ENCODE measurements at places on chromosomes 2 and 18.

DNA sequence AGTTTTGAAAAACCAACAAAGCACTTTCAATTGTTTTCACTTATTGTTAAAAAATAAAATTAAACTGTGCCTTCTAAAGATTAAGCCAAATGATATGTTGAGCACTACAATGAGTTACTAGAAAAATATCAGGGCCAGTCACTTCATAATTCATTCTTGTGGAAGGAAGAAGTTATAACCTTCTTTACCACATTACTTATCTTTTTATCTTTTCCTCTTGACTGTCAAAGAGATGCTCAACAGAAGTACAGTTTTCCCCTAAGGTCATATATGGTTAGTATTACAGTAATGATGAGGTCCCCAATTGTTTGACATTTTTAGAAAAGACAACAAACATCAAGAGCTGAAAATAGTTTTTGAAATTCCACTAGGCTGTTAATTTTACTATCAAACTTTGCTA, 9.4 kb downstream of the PELI1 start:
- DNase-seq, result no peak

DNA sequence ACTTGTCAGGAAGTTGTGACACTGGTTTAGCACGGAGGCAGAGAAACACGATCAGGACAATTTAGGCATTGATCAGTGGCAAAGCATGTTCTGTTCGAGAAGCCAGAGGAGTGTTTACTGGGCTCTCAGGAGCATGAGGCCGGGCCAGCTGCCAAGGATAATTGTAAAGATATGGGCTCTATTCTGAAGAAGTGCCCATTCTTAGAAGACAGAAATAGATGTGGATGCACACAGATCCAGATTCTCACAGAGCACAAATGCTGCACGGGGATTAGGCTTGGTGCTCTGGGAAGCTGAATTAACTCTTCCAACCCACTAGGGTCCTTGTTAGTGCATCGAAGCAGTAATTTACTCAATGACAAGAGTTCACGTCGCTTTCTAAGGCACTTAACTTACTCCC, 16.2 kb downstream of the AFF3 start:
- peak; percentile 67 for DNase-seq

- DNase-seq, result no peak
Observed at GRCh38 chr18:23938901-23939341, 75.6 kb upstream of the TTC39C start.

DNA sequence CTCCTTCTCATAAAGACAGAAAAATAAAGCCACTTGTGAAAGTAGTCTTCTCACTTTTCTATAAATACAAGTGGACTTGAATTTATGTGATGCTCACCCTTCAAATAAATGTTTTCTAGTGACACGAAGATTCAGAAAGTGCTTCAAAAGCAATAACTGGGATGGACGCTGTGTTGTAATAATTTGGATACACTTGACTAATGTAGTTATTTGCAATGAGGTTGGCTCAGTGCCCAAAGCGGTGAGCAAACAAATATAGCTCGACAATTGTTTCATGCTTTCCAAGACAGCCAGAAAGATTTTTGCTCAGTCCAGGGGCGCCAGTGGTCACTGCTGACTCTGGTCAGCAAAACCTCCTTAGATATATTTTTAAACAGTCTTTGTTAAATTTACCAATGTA, 278.6 kb upstream of the KLHL14 start:
- DNase-seq, result peak; percentile 1

DNA sequence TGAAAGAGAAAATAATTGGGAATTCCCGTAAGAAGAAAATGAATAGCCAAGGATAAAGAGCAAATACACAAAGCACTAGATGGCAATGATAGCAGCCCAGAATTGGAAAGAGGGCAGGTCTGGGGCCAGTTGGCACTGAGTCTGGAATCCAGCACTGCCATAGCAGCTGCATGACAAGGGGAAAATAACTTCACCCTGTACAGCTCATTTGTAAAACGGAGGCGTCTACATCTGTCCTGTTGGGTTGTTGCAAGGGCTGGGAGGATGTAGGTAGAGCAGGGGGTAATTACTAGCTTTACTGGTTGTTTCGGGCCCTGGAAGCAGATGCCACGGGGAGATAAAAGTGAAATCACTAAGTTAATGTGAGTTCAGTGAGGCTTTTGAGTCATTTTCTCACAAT, 110.0 kb upstream of the RASGRP3 start:
- no peak for DNase-seq

DNA sequence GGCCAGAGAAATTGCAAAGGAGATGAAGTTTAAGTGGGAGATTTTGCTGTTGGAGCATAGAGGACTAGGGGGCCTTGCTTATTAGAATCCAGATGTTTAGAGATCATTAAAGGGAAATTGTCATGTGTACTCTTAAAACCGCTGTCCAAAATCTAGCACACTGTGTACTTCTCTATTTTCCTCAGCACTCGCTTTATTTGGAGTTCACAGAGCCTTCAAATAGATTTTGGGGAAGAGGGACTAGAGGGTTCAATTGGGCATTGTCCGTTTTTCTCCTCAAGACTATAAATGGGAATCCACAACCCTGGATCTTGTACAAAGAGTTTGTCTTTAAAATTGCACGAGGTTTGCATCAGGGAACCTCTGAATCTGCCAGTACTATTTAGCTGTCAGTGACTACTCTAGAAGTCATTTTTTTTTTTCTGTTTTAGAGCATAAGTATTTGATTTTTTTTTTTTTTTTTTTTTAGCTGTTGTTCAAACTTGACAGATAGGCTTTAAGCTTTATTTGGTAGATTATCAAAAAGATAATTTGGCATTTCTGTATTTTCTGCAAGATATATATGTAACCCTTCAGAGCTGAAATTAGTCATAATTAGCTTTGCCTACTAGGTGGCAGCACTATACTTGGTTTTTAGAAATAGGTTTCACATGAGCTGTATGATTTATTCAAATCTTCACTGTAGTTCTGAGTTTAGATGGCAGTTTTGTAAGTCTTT, 14.2 kb downstream of the PMS1 start:
- peak; percentile 58 for DNase-seq

GRCh38 chr2:71748227-71748626, 294.9 kb downstream of the DYSF start:
- no peak for DNase-seq

DNA sequence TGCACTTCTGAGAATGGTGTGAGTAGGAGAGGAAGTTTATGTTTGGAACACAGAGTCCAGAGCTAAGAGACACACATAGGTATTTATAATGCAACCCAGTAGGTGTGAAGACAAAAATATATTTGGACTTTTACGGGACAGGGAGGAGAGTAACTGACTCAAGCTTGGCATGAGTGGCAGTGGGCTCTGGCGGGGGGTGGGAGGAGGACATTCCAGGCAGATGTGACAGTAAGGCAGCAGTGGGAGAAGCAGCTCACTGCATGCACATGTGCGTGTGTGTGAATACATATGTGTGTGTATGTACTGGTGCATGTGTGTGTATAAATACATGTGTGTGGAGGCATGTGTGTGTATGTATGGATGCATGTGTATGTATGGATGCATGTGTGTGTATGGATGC, 51.4 kb downstream of the DCDC2C start:
- no peak for DNase-seq

DNA sequence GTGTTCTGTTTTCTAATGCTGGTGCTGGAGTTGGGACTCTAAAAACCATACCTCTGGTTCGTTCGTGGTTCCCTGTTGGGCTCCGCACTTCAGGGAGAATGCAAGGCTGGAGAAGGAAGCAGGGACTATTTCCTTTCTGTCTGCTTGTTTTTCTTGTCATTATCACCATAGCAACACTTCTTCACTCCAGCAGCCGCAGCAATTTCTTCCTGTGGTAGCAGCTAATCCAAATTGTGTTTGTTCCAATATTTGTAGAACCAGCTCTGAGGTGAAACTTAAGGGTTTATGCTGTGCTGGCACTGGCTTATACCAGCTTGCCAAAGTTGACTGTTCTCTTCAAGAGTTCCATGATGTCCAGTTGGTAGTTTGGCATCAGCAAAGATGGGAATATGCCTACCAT, 301.4 kb upstream of the SYT4 start:
- DNase-seq, result no peak

GRCh38 chr2:212990697-212991096, 160.7 kb downstream of the IKZF2 start:
- DNase-seq, result no peak

DNA sequence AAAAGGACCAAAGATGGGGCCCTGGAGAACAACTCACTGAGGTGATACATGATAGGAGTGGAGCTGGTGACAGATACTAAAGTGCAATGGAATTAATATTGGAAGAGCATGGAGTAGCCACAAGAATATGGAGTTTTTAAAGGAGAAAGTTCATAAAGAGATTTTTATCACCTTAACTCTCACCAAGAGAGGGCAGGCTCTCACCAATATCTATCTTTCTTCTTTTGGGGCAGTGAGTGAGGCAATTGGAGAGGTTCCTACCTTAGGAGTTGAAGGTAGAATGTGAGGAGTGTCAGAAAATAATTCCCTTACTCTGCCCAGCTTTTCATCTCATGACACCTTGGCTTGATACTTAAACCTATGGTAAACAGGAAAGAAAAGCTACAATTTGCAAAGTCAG, 233.7 kb upstream of the CWC22 start:
- no peak for DNase-seq

- DNase-seq, result peak; percentile 55
Observed at GRCh38 chr2:18209934-18210639, 331.6 kb downstream of the KCNS3 start.

DNA sequence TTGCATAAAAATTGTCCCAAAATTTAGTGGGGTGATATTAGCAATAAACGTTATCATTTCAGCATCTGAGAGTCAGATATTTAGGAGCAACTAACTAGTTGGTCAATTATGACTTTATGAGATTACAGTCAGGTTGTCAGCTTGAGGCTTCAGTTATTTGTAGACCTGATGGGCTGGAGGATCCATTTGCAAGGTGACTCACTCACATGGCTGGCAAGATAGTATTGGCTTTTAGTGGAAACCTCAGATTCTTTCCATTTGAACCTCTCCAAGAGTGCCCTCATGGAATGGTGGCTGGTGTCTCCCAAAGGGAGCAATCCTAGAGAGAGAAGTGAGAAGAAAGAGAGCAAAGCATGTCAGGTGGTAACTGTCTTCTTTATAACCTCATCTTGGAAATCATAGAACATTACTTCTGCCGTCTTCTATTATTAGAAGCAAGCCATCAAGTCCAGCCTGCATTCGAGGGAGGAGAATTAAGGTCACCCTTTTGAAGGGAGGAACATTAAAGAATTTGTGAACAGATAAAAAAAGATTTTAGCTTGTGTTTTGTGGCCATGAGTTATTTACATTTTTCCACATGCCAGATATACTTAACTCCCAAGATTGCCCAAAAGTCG, 92.5 kb downstream of the HAUS1 start:
- no peak for DNase-seq

DNA sequence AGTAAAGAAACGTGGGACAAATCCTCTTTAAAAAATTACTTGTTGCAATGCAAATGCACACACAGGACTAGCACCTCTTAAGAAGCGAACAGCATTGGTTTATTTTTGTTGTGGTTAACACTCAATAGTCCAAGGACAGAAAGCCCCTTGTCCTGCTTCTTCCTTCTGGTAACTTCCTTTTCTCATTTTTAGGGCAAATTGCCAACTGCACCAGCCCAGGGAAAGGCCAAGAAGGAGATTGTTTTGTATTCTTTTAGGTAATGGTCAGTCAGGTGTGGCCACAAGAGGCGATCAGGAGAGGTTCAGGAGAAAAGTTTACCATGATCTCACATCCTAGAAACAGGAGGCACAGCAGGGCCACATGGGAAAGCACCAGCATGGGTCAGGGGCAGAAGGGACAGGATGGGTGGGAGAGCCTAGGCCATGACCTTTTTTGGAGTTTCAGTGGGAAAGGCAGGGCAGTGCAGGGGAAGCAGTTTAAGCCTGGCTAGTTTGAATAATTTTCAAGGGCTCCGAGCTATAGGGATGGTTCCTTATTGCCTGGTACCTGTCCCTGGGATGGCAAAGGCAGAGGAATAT, 73.0 kb downstream of the CHRNA1 start:
- DNase-seq, result no peak

DNA sequence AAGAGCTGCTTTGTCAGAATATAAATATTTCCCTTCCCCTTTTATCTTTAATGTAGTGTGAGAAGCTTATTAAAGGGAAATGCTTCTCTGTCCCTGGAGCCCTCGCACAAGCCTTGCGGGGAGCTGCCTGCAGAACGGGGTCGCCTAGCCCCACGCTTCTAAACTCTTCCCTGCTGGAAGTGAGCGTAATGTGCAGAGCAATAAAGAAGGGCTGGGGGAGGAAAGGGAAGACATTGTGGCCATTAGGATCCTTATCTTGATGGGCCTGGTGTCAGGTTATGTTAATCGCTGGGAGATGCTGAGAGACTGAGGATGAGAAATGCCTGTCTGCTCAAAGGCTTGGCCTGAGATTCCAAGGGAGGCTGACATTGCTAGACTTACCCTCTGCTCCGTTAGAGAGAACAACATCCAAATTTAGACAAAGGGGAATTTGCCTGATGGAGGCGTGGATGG, 18.9 kb upstream of the FZD7 start:
- peak; percentile 59 for DNase-seq

DNA sequence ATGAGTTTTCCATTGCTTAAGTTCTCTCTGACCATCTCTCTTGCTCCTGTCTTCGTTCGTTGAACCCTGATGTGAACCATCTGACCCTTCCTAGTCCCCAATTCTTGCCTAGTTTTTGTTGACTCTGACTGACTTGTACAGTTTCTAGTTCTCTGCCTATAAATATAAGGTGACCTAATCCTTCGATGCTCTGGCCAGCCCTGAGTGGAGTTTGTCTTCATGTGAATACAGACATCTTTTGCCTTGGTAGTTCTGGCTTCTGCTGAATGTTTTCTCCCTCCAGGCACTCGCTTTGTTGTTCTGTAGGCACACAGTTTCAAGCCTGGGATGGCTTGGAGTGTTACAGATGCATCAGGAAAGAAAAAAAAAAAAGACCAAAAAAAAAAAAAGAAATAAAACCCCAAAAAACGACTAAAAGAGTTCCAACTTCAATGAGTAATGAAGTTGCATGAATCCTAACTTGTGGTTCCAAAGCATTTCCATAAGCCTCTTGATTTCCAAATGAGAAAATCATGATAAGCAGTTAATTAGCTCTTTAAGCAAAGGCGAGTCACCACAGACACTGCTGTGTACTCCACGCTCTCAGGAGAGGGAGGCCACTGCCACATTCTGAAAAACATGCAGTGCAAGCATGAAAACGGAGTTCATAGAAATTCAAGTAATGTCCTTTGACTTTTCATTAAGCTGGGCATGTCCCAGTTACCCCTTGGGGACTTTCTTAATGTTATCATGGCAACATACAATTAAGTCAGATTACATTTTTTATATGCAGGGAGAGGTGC, 165.2 kb downstream of the TDRD15 start:
- peak; percentile 53 for DNase-seq

GRCh38 chr2:62586981-62587380, 81.0 kb upstream of the TMEM17 start:
- no peak for DNase-seq

Data from eye (tissue), 1 donor.